ENCODE measurements at places on chromosomes 11 and 22.

GRCh38 chr22:22166941-22167713 is 77.5 kb upstream of the VPREB1 start:
- DNase-seq = no peak

GRCh38 chr22:32574411-32574810 is 99.8 kb downstream of the FBXO7 start:
- peak; percentile 70 for DNase-seq

- no peak for DNase-seq
Observed at GRCh38 chr22:17112491-17113042, 8.6 kb downstream of the TMEM121B start.

DNA sequence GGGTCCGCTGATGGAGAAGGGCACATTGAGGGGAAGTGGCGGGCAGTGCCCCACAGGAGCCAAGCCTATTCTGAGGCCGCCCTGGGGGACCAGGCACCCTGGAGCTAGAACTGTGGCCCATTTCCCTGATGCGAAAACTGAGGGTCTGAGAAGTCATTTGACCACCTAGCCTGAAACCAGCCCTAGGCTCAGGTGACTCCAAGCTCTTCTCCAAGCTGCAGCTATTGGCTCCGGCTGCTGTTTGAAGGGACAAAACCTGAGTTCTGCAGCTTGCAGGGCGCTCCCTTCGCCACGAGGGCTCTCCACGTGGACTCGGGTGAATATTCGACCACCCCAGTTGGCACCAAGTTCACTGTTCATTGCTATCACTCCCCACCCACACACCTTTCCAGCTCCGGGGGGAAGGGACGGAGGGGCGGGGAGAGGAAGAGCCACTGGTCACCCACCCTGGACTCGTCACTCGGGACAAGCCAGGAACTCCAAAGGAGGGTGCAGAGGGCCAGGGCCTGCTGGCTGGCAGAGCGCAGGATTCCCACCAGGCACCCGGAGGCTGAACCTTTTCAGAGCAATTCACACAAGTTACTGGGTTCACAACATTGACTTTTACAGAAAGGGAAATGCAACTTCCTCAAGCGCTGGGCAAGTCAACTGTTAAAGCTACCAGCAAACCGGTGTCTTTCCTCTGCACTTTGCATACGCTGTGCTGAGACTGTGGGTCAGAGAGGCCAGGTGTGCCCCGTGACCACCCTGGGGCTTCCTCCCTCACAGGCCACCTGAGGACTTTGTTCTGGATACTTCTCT is 1.1 kb upstream of the RAC2 start:
- DNase-seq = no peak

GRCh38 chr11:65262776-65263175 is 1.0 kb downstream of the POLA2 start:
- DNase-seq = no peak

- no peak for DNase-seq
Observed at GRCh38 chr11:77284476-77285468, 16.7 kb downstream of the GDPD4 start.

- no peak for DNase-seq
Observed at GRCh38 chr11:134449713-134450112, 37.7 kb upstream of the B3GAT1 start.

DNA sequence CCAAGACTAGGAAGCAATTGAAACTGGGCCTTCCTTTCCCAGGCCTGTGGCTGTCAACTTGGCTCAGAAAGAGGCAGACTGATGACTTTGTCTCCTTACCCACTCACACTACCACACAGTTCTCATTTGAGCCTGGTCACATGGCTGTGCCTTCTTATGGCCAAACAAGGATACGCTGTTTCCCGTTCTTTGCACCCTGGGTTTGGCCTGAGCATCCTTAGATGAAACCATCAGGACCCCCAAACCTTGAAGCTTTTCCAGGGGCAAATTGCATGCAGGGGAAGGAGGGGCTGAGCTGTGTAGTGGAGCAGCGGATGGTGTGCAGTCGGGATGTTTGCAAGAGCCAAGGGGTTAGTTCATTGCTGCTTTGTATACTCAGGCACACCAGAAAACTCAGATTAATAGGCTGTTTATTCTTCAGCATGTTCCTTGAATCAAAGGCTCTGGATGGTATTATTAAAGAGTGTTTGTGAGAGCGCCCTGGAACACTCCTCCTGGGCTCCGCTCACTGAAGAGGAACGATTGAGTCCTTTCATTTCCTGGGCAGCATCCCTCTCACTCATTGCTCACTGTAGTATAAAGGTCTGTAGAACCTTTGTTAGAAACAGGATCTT is 69.8 kb downstream of the ARFGAP2 start:
- DNase-seq = no peak

- DNase-seq = no peak
Observed at GRCh38 chr11:69721106-69721505, 17.3 kb upstream of the FGF19 start.

GRCh38 chr11:62435846-62436660 is 17.2 kb downstream of the SCGB1A1 start:
- DNase-seq = no peak

GRCh38 chr11:131691181-131692041 is 321.0 kb downstream of the NTM start:
- DNase-seq = no peak

GRCh38 chr11:125338886-125339811 is 156.9 kb downstream of the FEZ1 start:
- DNase-seq = no peak

DNA sequence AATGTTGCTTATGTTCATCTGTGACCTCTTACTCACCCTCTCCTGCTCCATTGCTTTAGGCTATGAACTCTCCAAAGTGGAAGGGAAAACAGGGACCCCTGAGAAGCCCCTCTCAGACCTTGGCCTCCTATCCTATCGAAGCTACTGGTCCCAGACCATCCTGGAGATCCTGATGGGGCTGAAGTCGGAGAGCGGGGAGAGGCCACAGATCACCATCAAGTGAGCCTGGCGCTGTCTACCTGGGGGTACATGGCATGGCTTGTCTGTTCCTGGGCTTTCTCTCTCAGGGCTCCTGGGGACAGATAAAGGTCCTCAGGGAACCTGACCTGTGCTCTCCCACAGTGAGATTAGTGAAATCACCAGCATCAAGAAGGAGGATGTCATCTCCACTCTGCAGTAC is 2.1 kb downstream of the RNASEH2C start:
- no peak for DNase-seq

DNA sequence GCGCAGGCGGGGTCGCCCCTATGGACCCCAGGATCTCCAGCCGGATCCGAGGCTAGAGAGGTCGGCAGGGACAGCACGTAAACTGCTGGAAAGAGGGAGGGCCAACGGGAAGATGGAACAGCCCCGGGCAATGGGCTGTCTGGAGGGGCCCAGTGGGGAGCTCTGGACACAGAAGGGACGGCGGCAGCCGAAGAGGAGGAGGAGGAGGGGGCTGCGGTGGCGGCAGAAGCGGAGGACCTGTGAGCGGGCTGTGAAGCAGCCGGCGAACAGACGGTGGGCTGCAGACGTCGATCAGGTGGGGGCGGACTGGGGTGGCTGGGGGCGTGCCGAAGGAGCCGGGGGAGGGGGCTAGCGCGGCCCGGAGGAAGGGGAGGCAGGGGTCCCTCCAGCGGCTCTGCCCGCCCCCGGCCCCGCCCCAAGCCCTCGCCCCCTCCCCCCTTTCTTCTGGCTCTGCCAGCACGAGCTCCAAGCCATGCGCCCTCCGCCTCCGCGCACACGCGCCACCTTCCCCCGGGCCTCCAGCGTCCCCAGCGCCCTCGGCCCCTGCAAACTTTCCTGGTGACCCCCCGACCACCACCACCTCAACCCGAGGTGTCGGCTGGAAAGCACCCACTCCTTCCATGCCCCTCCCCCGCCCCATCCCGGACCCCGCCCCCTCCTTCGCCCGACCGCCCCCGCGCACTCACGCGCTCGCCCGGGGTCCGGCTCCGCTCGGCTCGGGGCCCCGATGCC is 432 bp downstream of the TNKS1BP1 start:
- DNase-seq = no peak

DNA sequence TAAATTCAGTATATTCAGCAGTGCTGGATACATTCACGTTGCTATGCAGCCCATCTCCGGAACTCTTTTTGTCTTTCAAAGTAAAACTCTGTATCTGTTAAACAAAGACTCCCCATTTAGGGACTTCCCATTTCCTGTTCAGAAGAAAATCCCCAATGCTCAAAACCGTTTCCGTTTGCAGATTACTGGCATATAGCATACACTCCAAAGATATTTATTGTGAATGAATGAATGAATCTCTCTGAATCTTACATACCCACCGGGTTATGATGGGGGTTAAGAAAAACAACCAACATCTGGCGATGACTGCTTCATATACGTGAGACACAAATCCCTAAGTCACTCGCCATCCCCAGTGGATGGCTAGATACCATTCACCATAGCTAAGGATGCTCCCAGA is 1.6 kb downstream of the THY1 start:
- no peak for DNase-seq

Measured in HepG2 (cell line).